Retina (tissue), 1 donor: ENCODE measurements at places on chromosomes 2 and 18.
A peak's percentile ranks its signal among the peaks of the same experiment; 100 is the strongest.

- DNase-seq: no peak
Observed at GRCh38 chr18:36130039-36130831, 536 bp downstream of the ELP2 start.

- no peak for DNase-seq
Observed at GRCh38 chr2:43073401-43073825, 153.0 kb downstream of the ZFP36L2 start.

DNA sequence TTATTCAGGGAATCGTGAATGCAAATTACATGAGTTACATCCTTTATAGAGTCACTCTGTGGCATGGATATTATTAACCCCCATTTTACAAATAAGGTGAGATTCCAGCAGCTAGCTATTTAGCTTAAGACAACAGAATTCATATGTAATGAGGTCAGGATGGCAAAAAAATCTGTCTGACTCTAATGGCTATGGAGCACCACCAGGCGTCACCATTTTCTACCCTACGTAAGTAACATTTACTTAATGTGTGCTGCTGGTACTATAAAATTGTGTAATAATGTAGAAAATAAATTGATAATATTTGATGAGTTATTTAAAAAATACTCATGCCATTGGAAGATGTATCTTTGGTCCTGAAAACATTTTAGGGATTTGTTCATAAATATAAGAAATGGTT, 2040.1 kb upstream of the LRRTM1 start:
- no peak for DNase-seq

- no peak for DNase-seq
Observed at GRCh38 chr2:130821867-130822266, 14.8 kb upstream of the ARHGEF4 start.

DNA sequence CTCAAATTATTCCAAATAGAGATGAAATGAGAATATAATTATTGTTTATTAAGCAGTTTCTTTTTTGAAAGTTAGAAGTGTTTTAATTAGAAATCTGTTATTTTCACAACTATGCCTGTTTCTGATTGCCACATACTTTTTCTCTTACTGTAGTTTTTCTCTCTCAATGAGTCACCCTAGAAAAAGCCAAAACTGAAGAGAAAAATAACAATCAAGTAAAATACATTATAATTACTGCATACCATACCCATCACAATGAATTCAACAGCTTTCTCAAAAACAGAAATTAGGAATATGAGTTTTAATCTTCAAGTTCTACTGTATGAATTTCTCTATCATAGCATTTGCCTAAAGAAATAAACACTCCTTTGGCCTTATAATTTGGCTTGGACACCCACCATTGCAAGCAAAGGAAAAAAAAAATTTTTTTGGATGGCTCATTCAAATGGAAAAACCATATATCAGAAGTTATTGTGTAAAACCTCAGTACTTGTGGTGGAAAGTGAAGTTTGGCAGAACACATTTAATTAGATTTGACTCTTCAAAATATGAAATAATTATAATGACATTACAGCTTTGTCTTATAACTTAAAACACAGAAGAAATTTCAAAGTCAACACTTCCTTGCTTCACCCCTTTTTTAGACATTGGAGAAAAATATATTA, 138.5 kb downstream of the DYM start:
- no peak for DNase-seq

- DNase-seq: no peak
Observed at GRCh38 chr2:210524533-210524932, 31.9 kb upstream of the CPS1 start.

DNA sequence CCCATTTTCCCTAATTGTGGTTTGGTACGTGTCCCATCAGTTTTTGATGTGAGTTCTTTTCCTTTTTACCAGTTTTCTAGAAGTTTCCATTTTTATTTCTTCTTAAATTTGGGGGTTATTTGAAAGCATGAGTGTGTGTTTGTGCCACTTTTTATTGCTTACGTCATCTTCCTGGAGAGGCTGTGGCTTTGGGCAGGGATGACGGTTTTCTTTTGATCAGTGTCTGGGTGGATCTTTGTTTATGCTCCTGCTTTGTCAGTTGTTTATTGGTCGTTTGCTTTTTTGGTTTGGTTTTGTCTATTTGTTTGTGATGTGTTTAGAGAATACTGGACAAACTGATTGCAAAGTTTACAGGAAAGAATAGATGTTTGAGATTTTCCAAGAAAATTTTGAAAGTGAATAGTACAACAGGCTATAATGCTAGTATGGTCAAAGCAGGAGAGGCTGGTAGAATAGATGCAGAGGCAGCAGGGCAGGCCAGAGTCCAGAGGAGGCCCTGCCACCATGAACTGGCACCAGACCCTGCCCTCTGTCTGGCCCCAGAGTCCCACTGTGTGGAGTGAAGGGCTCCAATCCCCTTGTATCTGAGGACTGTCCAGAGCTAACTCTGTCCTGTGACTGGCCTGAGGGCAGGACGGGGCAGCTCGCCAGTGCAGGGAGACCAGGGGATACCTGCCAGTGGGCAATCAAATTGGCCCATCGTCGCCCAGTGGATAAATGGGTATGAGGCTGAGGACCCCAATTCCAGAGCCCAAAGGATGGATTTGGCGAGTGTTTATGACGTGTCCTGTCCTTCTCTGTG, 23.4 kb upstream of the SNED1 start:
- DNase-seq: no peak

- no peak for DNase-seq
Observed at GRCh38 chr18:74868461-74868860, 270.8 kb downstream of the ZNF407 start.

DNA sequence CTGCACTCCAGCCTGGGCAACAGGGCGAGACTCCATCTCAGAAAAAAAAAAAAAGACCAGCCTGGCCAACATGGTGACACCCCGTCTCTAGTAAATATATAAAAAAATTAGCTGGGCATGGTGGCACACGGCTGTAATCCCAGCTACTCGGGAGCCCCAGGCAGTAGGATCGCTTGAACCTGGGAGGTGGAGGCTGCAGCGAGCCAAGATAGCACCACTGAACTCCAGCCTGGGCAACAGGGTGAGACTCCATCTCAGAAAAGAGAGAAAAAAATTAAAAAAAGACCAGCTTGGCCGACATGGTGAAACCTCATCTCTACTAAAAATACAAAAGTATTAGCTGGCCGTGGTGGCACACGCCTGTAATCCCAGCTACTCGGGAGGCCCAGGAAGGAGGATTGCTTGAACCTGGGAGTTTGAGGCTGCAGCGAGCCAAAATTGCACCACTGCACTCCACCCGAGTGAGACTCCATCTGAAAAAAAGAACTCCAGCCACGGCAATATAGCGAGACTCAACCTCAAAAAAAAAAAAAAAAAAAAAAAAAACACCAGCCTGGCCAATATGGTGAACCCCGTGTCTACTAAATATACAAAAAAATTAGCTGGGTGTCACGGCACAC, 346.1 kb upstream of the PLGLB2 start:
- peak; percentile 1 for DNase-seq
